ENCODE measurements at places on chromosomes 11 and 22.

DNA sequence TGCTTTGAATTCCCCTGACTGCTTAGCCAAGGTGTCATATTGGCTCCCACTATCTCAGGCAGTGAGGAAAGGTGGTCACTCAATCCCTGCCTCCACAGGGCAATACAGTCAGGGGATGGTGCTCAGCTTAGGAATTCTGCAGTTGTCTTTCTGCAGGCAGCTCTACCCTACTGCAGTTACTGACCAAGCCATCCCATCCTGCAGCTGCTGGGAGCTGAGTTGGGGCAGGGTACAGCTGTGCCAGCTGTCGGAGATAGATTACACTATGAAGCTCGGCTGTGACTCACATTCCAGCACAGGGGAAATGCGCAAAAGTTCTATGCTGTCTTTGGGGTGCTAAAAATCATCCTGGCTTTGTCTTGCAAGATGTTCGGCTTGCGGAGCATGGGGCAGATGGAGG is 4.4 kb upstream of the DAGLA start:
- DNase-seq = no peak

- no peak for DNase-seq
Measured at GRCh38 chr22:17774206-17774925, at the start of gene BID. Gene BID, minus strand, starts transcription at chr22:17774469. Its CDS starts 24,353 bp downstream, at chr22:17750116.

DNA sequence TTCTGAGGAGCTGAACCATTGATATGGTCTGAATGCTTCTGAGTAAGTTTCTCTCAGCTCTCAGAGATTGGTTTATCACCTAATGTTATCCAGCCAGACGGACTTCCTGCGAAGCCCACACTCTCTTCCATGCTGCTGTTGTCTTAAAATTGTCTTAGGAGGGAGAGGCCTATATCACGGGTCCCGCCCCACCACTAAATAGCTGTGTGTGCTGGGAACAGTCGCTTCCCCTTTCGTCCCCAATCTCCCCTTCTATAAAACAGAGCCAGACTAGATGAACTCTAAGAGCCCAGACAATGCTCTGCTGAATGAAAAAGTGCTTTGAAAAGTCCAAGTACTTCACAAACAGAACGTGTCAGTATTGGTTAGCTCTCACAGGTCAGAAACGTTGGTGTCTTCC is 81.4 kb upstream of the AKIP1 start:
- DNase-seq = no peak

DNA sequence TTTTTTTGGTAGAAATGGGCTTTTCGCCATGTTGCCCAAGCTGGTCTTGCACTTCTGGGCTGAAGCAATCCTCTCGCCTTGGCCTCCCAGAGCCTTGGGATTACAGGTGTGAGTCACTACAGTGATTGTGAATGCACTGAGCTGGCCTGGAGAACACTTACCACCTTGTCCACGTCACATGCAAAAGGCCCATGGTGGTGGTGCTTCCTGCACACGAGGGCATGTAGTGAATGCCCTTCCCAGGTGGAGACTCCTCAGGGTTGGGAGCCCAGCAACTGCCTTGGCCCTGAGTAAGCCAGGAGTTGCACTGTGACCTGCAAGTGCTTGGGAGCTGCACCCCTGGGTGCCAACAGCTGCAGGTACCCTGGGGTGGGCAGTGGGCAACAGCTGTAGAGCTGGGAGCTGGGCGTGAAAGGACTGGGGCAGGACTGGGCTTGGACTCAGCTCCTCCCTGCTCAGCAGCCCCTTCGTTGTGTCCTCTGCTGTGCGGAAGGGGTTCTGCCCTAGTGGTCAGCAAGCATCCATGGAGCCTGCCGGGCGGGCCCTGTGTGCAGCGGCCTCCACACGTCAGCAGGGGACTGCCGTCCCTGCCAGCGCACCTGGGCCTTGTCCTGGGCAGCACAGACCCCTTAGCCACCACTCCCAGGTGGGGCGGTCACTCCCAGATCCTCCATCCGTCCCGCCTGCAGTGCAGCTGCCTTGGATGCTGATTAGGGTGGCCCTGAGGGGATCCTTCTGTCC is 9.3 kb upstream of the ADORA2A start:
- no peak for DNase-seq

DNA sequence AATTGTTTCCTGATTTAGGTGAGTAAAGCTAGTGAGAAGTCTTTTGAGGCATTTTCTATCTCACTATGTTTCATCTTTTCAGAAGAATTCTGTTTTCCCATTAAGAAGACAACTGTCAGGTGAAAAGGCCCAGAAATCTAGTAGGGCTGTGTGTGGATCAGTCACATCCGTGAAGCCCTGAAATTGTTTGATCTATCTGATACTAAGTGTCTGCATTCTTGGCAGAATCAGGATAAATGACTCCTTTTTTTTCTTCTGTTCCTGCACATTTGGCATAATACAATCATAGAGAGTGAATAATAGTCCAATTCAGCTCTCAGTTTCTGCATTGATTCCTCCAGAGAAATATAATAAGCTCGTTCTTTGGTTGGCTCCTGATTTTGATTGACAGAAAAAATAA is 208.3 kb downstream of the NAV2 start:
- no peak for DNase-seq

- no peak for DNase-seq
Measured at GRCh38 chr11:117070016-117070415, 28.2 kb downstream of the SIK3 start.

- DNase-seq = no peak
Measured at GRCh38 chr11:70757241-70757640, 358.9 kb downstream of the CTTN start.

- DNase-seq = no peak
Measured at GRCh38 chr22:50114221-50115021, 24.6 kb downstream of the MOV10L1 start.

- no peak for DNase-seq
Measured at GRCh38 chr11:61833471-61833870, 5.4 kb downstream of the FADS2 start.

- no peak for DNase-seq
Measured at GRCh38 chr11:59833602-59834001, 11.7 kb downstream of the CBLIF start.

DNA sequence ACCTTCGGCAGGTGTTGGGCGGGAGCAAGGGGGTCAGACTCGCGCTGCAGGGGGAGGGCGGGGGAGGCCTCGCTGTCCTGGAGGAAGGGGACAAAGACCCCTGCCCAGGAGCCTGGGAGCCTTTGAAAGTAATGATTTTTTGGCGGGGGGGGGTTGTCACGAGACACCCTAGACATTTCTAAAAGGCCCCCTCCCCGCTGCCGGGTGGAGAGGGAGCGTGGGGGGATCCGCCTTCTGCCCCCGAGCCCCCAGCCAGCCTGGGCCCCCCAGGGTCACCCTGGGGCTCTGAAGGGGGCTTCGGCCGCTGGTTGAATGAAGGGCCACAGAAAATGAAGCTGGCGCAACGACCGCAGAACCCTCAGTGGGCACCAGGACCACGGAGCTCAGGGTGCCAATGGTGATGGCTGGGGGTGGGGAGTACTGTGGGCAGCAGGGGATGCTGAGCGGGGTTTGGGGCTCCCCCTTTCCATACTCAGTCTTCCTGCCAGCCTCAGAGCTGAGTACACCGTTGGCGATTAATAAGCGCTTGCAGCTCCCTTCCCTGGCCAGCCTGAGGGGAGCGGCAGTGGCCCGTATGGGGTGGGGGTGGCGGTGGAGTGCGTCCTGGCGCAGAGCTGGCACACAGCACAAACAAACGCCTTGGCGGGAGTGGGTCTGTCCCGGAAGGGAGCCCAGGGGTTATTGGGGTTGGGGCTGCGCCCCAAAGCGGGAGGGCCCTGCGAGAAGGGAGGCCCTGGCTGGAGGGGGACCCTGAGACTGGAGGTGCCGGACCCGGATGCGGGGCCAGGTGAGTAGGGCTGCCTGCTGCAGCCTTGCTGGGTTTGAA is 1.2 kb upstream of the DUSP8 start:
- no peak for DNase-seq

- no peak for DNase-seq
Measured at GRCh38 chr11:104003491-104003890, 32.9 kb upstream of the DDI1 start.

- DNase-seq = no peak
Measured at GRCh38 chr22:19903031-19903430, 38.5 kb upstream of the COMT start.

GRCh38 chr11:122145715-122146274 is 29.8 kb upstream of the BLID start:
- no peak for DNase-seq

- DNase-seq = no peak
Measured at GRCh38 chr11:113505046-113505445, 29.8 kb upstream of the DRD2 start.

- DNase-seq = no peak
Measured at GRCh38 chr11:122345586-122345985, 229.6 kb upstream of the BLID start.

DNA sequence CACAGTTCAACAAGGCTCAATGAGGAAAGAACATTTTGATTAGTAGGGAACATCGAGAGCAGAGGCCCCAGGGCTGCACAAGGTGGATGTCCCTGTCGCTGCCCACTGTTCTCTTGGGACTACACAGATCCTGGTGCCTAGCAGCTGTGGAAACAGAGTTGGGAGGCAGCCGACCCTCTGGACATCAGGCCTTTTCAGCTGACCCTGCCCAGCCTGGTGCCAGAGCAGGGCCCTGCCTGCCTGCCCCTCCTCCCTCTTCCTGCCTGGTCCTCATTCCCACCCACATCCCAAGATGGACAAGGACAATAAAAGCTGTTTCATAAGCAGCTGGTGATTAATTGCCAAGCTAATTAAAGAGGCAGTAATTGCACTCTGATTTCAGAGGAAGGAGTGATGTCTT is 60.7 kb downstream of the NFAM1 start:
- no peak for DNase-seq

GRCh38 chr11:134537296-134537695 is 125.3 kb upstream of the B3GAT1 start:
- DNase-seq = no peak

DNA sequence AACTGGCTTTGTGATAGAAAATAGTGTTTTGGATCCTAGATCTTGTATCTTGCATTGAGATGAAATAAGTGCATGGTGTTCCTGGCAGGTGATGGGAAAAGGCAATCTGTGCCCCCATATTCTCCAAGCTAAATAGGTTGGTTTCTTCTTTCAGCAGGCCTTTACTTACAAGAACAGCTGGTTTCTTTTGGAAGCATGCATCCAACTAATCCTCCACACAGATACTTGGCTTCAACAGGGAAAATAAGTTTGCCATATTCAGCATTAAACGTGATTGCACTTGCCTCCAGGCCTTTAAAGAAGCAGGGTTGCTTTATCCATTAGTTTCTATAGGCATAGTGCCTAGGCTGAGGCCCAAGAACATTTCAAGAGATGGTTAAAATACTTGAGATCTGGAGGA is 59.9 kb downstream of the APIP start:
- DNase-seq = no peak

DNA sequence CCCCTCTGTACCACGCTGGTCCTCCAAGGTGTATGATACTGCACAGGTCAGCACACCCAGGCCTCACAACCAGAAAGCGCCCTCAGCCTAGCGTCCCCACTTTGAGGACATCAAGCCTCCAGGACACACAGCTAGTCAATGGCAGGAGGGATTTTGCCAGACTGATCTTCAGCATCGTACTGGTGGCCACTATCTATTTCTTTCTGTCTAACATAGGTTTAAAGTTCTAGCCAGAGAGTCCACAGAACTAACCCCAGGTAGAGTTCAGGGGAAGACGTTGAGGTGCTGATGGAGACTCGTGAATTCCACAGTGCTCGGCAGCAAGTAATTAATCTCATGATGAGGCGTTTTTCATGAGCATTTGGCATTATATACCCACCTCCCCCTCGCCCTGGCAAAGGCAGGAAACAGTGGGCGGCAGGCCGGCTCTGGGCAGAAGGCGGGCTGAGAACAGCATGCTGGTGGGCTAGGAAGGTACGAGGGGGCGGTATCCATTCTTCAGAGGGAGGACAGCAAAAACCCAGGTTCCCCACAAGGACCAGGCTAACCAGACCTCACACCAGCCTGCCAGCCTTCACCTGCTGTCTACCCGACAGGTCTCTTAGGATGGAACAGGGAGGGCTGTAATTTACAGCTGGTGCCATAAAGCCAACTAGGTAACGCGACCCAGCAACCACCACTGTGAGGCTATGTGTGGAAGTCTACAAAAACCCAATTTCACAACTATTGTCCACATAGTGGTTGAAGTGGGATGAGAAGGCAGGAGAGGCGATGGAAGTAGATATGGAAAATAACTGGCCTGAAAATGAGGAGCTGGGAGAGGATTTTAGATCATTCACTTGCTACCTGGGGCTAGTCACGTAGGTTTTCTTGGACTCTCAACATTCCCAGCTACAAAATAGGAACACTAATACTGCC is 18.5 kb downstream of the MYH9 start:
- no peak for DNase-seq

DNA sequence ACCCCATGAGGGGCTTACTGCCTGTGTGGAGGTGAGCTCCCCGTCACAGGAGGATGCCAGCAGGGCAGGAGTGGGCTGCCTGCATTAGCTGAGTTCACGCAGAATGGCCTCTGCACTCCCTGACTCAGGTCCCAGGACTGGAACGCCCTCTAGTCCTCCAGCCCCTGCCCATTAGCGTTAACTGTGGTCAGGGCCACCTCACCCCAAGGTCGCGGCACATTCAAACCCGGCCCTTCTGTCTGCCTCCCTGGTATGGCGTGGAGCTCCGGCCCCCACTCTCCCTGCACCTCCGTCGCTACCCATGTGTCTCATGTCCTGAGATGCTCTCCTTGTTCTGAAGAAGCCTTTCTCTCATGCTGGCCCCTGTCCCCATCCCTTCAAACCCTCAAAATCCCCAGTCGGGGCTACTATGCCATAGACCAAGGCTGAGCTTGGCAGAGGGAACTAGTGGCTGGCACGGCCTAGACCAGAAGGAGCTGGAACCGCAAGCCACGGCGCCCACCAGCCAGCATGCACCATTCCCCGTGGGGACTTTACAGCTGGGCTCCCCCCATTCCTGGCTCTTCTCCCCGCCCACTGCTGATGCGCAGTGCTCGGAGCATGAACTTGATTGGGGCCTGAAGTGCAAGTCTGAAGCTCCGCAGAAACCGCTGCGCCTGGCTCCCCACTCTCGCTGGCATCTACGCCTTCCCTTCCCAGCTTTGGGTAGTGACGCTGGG is 79.5 kb upstream of the RTL6 start:
- no peak for DNase-seq

- DNase-seq = no peak
Measured at GRCh38 chr11:3196161-3197043, 22.2 kb downstream of the MRGPRG start.

DNA sequence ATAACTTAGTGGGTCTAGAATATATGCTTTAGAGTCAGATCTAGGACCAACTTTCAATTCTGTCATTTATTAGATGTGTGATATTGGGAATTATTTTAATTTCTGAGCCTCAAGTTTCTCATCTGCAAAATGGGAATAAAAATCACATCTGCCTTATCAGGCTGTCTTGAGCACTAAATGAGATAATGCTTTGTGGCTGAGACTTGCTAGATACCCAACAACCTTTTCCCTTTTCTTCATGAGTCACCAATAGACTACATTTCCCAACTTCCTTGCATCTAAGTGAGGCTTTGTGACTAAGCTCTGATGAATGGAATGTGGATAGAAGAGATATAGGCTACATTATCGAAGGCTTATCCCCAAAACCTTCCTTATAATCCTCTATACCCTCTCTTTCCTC is 220.7 kb upstream of the SESN3 start:
- no peak for DNase-seq
